ENCODE measurements at places on chromosomes 12 and 14. TPM values are rescaled to one million over a fixed set of nuclear protein-coding genes. Genes with fewer than 3 reads are reported as not detected.

DNA sequence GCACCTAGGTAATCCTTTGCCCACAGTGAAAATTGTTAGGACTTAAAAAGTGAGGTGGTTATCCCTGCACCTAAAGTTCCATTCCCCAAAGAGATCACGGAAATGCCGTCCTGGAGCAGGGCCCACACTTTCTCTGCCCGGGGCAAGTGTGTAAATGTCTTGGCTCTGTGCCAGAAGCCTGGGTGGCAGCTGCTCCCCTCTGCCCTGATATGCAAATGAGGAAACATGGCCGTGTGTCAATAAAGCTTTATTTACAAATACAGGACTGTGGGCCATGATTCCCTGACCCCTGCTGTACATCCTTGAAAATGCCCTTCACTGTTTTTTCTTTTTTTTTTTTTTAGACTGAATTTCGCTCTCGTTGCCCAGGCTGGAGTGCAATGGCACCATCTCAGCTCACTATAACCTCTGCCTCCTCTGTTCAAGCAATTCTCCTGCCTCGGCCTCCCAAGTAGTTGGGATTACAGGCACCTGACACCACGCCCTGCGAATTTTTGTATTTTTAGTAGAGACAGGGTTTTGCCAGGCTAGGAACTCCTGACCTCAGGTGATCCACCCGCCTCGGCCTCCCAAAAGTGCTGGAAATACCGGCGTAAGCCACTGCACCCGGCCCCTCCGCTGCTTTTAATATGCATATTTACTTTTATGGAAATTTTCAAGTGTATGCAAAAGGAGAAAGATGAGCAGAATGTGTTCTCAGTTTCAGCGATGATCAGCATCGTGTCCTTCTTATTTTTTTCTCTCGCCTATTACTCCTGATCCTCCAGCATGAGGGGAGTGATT, 75.5 kb downstream of the GALNT9 start:
- no peak overlapping the region for H3K4me3 ChIP-seq
- DNase-seq: no peak
- no peaks in the 10 kb centered on the region for H3K36me3 ChIP-seq
- no peaks in the 10 kb centered on the region for H3K4me1 ChIP-seq

Gene ABCD2
- total RNA-seq: 0.33 TPM

- H3K4me1 ChIP-seq: no peaks in the 10 kb centered on the region
- H3K27me3 ChIP-seq: no peaks in the 10 kb centered on the region
- H3K27ac ChIP-seq: no peak overlapping the region
- H3K36me3 ChIP-seq: no peaks in the 10 kb centered on the region
Measured at GRCh38 chr12:17661250-17661649, 428.7 kb downstream of the RERGL start.

DNA sequence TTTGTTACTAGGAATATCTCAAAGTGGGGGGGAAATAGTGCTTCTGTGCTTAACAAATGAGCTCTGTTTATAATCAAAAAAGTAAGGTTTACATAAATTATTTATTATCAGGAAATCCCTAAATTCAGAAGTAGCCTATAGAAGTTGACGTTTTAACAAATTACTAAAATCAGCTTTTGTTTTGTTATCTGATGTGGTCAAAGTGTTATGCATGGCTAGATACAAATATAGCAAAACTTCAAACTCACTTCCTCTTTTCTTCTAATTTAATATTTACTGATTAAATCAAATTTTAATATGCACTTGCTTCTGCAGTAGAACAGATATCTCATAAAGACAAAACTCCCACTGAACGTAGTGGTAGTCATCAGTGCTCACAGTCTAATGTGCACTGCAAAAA, 47.5 kb downstream of the GARIN6 start:
- H3K4me3 ChIP-seq: no peak overlapping the region
- no peak for DNase-seq
- H3K4me1 ChIP-seq: no peaks in the 10 kb centered on the region

Gene BCL2L2
- total RNA-seq: 37.3 TPM

DNA sequence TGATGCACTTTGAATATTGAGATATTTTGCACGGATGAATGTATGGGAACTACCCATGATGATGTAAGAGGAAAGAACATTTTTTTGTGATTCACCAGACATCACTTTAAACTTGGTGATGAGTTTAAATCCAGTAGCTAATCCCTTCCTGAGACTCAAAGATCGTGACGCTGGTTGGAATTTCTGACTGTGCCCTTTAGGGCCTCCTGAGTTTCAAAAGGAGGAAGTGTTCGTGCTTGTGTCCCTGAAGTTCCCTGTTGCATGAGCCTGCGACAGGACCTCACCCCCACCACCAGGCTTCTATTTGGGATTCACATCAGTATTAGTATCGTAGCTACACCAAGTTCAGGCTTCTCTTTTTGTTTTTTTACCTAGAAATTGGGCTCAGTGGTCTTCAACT, 18.6 kb upstream of the RIN3 start:
- H3K4me1 ChIP-seq: no peaks in the 10 kb centered on the region
- no peak overlapping the region for H3K27ac ChIP-seq
- no peak overlapping the region for H3K4me3 ChIP-seq
- no peaks in the 10 kb centered on the region for H3K27me3 ChIP-seq
- no peak for DNase-seq
- H3K36me3 ChIP-seq: no peaks in the 10 kb centered on the region

DNA sequence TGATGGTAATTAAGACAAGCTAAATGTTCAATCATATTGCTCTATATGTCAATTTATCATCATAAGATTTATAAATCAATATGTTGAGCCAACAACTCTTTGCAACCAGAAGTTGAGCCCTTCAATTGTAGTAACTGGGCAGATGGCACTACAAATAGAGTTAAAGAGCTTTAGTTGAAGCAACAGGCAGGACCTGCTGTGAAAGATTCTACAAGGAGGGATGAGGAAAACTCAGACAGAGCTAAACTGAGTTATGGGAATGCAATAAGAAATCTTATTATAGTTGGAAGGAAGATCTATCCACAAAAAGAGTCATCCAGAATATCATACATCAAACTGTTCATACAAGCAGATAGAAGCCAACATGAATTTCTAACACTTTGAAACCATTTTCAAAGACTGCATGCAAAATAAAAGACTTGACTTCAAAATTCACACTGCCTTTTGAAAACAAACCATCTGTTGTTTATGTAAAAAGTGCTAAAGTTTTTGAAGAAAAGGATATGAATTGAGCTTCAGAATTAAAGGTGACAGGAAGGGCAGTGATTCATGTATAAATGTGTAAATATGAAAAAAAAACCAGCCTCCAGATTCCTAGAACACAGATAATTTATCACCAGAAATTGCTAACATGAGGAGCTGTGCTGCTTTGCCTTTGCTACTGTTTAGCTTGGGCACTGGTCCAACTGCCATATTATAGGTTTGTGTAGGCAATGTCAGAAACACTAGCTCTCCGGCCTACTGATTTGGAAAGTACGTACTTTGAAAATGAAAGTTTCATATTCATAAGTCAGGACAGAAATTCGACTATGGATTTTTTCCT, 133.2 kb downstream of the SLC35F4 start:
- H3K4me3 ChIP-seq: no peak overlapping the region
- DNase-seq: peak; percentile 9
- no peak overlapping the region for H3K27ac ChIP-seq
- no peaks in the 10 kb centered on the region for H3K36me3 ChIP-seq
- peaks cover 15% of the 10 kb centered on the region for H3K4me1 ChIP-seq
- H3K27me3 ChIP-seq: no peaks in the 10 kb centered on the region

DNA sequence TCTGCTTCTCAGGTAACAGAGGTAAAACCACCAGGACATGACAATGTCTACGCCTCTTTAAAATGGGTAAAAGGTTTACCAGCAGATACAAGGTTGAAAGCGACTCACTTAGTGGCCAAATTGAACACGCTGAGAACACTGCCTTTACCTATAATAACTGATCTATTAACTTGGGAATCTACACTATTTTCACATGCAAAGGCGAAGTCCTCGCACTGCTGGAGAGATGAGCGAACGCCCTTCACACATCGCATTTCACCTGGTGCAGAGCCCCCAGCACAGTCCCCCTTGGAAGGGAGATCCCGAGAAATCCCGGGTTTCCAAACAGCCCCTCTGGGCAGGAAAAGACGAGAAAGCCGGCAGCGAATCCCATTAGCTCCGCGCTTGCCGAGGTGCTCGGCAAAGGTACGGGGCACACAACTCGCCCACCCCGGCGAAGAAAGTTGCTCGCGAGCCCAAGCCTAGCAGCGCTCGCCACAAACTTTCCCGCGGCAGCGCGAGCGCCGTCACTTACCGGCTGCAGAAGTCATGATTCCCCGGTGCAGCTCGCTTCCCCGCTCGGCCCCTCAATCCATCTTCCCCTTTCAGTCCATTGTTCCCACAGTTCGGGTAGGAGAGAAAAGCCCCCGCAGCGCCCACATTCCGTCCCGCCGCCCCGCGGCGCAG, 423 bp downstream of the FGD6 start:
- no peaks in the 10 kb centered on the region for H3K27me3 ChIP-seq
- H3K4me3 ChIP-seq: peak overlapping the region; percentile 42
- peaks cover 39% of the 10 kb centered on the region for H3K4me1 ChIP-seq
- no peak for DNase-seq
- no peaks in the 10 kb centered on the region for H3K36me3 ChIP-seq

- no peak for DNase-seq
- H3K4me1 ChIP-seq: peaks cover 4% of the 10 kb centered on the region
- no peaks in the 10 kb centered on the region for H3K36me3 ChIP-seq
- no peak overlapping the region for H3K4me3 ChIP-seq
Measured at GRCh38 chr14:32430326-32430725, 101.2 kb downstream of the AKAP6 start.

GRCh38 chr12:47188576-47189441, 109.0 kb upstream of the AMIGO2 start:
- H3K4me1 ChIP-seq: peaks cover 34% of the 10 kb centered on the region
- no peak overlapping the region for H3K27ac ChIP-seq
- no peak for DNase-seq
- no peaks in the 10 kb centered on the region for H3K27me3 ChIP-seq
- no peaks in the 10 kb centered on the region for H3K36me3 ChIP-seq
- no peak overlapping the region for H3K4me3 ChIP-seq

DNA sequence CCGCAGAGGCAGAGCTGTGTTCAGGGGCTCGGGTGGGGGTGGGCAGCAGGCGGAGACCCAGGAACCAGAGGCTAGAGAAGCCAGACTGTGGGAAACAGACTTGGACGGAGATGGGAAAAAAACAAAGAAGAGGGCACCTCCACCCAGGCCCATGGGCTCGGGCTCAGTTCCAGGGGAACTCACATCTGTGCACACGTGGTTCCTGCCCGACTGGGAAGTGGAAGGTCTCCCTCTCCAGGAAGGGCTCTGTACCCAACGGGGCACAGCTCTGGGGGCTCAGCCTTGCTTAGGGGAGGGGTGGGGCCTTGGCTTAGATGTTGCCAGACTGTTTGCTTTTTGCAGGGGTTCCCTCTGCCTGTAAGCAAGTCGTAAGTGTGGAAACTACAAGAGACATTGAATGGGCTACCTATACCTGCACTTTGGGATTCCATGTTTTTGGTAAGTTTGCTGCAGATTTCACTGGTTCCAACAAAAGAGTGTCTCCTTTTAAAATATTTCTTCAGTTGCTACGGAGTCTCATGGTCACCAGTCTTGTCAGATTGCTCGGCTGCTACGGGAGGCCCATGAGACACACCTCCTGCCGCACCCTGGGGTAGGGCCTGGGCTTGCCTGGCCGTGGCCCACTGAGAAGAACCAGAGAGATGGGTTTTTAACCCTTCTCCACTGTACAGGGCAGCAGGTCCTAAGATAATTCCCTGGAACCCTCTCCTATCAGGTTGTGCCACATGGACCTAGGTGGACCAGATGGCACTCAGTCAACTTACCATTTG, 127.6 kb upstream of the EVL start:
- peaks cover 14% of the 10 kb centered on the region for H3K4me1 ChIP-seq
- no peak for DNase-seq
- no peak overlapping the region for H3K27ac ChIP-seq
- no peaks in the 10 kb centered on the region for H3K27me3 ChIP-seq

DNA sequence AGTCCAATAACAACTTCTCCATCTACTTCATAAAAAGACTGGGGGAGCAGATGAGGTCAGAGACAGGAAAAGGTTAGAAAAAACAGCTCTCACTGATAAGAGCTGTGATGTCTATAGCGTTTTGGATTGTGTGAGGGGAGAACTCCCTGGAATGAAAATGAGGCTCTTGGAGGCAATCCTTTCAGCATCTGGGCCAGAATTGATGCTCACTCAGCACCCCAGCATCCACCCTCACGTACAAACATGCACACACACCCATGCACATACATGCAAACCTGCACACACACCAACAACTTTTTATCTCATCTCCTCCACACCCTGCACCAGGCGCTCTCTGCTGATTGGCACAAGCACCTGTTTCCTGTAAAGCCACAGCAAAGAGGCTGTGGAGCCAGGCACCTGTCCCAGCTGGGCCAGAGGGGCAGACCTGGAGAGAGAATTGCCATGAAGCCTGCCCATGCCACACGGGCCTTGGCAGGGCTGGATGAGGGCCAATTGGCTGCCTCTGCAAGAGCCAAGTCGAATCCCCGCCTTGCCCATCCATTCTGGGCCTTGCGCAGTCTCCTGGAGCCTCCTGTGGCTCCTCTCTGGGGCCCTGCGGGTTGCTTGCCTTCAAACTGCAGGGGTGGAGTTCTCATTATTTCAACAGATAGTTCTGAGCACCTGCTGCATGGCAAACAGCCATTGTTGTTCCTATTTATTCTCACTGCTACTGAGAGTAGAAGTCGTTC, 53.1 kb downstream of the SYNE3 start:
- no peak overlapping the region for H3K27ac ChIP-seq
- H3K27me3 ChIP-seq: no peaks in the 10 kb centered on the region
- DNase-seq: peak; percentile 42
- H3K4me1 ChIP-seq: no peaks in the 10 kb centered on the region

DNA sequence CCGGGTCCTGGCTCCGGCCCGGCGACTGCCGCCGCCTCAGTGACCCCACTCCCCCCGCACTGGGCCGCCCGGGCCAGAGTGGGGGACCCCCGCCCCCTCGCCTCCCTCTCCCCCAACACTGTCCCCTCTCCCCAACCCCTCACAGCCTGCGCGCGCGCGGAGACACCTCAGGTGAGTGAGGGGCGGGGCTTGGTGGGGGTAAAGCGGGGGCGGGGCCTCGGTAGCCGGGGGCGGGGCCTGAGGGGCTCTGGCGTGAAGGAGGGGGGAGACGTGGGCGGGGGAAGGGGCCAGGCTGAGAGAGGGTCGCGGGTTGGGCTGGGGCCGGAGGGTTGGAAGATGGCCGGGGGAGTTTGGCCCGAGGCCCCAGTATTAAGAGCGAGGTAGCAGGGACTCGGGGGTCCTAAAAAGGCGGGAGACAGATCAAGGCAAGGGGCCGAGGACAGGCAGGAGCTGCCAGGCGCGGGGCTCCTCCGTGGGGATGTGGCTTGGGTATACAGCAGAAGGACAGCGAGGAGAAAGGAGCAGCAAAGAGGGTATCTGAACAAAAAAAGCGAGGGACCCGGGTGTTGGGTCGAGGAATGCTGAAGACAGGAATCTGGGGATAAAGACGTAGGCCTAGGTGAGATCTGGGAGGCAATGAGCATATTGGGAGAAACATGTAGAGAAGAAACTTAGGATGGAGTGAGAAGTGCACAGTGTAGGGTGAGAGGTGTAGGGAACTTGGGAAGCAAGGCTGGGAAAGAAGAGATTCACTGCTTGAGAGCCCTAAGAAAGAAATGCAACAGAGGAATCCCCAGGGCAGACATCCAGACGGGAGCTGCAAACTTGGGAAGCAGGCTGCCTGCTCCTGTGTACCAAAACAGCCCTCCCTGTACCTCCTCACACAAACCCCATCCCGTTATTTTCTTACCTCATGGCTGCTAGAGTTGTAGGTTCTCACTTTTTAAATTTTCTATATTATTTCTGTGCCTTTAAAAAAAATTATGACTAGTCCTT, 10.8 kb downstream of the SUOX start:
- H3K4me1 ChIP-seq: peaks cover 4% of the 10 kb centered on the region
- no peaks in the 10 kb centered on the region for H3K27me3 ChIP-seq
- H3K4me3 ChIP-seq: peak overlapping the region; percentile 65

Gene ARL6IP4
- 257 TPM for total RNA-seq

Gene KRT81
- 0.11 TPM for total RNA-seq

Gene CLEC1B
- not detected for total RNA-seq

Gene A2M
- 345 TPM for total RNA-seq
